ENCODE measurements at places on chromosomes 16 and 17.

DNA sequence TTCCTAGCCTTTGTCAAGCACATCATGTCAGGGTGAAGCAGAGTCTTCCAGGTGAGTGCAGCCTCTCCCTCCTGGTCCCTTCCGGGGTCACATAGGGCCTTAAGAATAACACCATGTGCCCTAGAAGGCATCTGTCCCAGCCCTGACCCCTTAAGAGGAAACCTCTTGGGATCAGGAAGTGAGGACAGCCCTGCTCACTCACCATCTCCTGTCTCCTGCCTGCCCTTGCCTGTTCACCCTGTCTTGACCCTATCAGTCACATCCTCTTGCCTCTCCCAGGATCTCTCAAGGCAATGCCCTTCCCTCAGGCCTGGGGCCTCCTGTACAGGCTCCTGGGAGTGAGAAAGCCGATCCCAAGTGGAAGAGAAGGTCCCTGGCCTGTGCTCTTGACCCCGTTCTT lies 13.9 kb downstream of the MYL4 start:
- DNase-seq: no peak

DNA sequence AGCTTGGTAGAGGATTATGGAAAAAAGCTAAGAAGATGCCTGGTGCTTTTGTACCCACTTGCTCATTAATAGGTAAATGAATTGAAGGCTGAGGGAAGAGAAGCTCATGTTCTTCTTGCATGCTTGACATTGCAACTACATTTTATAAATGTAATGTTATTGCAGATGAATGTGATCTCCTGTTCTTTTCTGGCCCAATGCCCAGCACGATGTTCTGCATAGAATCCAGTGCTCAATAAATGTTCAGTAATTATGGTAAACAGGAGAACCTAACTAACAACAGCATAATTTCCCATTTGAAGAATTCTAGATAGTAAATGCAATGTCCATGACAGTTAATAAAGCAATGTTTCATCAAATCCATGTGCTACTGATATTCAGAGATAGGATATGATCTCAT lies 638.2 kb upstream of the SOX9 start:
- no peak for DNase-seq

- no peak for DNase-seq
Observed at GRCh38 chr16:85413691-85414663, 199.1 kb upstream of the GSE1 start.

DNA sequence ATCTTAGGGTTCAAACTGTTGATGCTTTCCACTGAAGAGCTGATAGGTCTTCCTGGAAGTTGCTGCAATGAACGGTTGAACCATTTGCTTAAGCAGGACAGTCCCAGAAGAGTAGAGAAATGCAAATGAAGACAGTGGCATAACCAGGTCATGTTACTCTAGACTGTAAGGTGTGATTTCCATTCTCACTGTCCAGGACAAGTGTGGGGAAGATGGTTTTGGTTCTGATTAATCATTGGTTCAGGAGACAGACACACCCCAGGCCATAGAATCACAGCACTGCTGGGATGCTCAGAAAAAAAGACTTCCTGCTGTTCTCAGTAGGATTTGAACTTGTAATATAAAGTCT lies 34.8 kb upstream of the XYLT2 start:
- DNase-seq: no peak

DNA sequence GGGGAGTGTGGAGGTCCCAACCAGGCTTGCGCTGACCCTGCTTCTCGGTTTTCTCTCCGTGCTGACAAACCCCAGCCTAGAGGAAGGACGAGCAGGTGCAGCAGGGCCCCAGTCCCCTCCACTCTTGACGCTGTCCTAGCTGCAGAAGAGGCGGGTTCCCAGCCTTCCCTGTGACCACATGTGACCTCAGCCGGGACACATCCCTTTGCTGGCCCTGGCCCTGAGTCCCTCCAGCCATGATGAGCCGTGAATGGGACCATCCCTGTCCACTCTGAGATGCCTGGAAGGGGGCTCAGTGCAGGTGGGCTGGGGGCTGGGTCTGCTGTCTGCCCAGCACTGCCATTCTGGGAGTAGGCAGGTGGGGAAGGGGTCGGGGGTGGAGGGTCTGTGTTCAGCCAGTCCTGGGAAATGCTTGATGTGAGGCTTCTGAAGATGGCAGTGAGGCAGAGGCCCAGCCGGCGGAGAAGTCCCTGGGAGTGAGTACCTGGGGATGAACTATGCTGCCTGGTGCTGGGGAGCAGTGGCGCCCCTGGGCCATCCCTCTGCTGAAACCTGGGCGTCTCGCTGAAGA lies 1.9 kb upstream of the TUBB3 start:
- DNase-seq: no peak

DNA sequence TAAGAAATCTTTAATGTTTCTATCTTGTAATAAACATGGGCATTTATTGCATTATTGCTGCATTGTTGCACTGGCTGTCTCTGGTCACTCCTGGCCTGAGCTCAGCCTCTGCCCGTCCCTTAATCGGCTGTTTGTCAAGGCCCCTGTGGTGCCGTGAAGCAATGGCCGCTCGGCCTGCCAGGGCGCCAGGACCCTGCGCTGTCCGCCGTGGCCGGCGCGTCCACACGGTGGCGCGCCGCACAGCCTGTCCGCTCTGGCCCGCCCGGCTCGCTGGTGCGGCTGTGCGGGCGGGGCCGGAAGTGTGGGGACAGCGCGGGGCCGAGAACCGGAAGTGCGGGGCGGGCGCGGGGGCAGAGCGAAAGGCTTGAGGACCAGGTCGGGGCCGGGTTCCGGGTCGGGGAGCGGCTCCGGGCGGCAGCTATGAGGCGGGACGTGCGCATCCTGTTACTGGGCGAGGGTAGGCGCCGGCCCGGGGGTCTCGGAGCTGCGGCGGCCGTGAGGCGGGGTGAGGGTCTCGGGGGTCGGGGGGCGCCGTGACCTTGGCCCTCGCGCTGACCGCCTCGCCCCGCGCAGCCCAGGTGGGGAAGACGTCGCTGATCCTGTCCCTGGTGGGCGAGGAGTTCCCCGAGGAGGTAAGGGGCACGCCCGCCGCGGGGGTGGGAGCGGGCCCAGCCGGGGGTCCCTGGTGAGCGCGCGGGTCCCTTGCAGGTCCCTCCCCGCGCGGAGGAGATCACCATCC lies at the start of gene RHOT2:
Gene RHOT2 (plus strand): TSS at position 353 of the 739 bp plus-strand sequence. CDS start 68 bp downstream, at position 421.
- peak; percentile 86 for DNase-seq

DNA sequence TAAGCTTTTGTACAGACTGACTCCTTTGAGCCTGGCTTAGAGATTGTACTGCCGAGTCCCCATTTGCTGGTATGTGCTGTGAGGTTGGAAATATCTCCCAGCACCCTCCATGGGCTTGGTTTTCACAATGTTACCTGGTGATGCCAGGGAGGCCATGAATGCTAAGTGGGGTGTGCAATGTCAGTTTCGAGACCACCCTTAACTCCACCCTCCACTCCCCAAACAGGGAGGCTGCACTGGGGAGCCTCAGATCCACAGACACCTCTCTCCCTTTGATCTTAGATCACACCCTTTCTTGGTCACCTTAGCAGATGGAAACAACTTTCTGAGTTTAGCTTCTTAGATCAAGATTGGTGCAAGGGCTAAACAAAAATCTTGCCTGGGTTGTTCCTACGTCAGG lies 28.6 kb upstream of the PIK3R6 start:
- no peak for DNase-seq

DNA sequence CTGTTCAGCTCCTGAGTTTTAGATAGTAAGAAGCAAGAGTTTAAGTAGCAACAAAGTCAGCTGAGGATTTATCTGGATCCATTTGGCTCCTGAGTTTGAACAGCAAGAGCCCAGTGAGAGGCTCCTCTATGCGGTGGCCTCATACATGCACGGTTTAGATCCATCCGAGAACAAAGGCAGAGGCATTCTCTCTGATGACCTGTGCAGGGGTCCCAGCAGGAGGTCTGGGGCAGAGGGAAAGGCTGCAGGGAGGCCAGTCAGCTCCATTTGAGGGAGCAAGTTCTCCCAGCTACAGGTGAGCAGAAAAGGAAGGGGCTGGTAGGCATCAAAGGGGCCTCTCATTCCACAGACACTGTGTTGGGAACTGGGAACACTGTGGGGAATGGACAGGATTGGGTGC lies 16.5 kb downstream of the PITPNM3 start:
- no peak for DNase-seq

GRCh38 chr16:62224646-62225209 lies 188.5 kb upstream of the CDH8 start:
- no peak for DNase-seq

DNA sequence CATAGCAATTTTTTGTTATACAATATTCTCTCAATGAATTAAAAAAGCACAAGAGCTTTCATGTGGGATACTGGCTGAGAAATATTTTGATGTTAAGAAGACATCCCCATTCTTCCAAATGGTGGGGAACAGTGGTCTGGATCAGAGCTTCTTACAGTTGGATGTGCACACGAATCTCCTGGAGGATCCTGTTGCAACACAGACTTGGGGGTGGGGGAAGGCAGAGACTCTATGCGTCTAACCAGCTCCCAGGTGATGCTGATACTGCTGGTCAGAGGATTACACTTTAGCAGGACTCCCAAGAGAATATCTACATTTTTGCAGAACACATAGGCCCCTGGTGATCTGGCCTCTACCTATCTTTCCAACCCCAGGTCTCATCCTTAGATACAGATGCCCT lies 108.3 kb downstream of the SPACA3 start:
- DNase-seq: no peak

DNA sequence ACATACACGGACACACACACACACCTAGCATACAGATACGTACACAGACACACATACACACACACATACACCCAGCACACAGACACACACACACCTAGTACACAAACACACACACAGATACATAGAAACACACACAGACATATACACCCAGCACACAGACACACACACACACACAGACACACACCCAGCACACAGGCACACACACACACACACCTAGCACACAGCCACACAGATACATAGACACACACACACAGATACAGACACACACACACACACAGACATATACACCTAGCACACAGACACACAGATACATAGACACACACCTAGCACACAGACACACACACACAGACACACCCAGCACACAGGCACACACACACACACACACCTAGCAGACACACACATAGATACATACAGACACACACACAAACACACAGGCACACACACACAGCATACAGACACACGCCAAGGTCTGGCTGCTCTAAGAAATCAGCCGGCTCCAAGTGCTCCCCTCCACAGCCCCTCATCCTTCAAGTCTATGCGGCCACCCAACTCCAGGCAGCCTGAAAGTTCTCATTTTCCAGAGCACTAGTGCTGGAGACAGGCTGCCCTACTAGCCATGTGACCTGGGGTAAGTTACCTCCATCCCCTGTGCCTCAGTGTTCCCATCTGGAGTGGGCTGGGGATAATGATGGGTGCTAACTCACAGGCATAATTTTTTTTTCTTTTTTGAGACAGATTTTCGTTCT lies 13.2 kb downstream of the NR1D1 start:
- DNase-seq: no peak

DNA sequence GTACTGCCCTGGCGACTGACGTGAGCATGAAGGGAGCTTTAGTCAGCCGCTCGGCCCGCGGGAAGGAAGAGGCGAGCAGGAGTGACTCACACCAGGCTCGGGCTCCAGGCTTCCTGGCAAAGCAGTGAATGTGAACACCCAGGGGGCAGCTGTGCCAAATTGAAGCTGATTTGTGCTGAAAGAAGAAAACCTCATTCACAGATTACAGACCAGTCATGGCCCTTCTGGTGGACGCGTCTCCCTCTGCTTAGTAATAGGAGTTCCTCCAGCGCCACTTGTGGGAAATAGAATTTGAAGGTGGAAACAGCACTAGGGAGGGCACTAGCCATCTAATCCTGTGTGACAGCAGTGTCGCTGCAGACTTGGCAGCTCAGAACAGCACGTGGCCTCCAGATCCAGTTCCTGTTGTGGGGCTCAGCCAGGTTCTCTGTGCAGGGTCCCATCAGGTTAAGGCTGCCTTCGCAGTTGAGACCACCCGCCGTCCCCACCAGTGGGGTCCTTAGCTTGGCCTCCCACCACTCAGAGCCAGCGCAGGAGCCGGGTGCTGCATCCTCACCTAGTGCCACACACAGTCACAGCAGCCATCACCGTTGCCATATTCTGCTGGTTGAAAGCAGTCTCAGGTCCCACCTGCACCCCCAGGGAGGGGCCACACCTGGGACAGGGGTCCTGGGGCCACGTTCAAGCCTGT lies 164.5 kb upstream of the CHMP6 start:
- DNase-seq: no peak

DNA sequence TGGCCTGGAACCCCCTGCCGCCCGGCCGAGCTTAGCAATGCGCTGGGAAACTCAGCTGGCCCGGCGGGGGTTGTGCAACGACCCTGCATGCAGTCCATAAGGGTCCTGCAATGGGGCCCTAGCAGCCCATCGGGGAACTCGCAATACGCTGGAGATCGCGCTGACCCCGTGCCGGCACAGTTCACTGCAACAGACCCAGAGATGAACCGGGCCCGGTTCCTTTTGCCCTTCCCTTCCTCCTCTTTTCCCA lies 375 bp downstream of the SLC25A11 start:
- DNase-seq: no peak

DNA sequence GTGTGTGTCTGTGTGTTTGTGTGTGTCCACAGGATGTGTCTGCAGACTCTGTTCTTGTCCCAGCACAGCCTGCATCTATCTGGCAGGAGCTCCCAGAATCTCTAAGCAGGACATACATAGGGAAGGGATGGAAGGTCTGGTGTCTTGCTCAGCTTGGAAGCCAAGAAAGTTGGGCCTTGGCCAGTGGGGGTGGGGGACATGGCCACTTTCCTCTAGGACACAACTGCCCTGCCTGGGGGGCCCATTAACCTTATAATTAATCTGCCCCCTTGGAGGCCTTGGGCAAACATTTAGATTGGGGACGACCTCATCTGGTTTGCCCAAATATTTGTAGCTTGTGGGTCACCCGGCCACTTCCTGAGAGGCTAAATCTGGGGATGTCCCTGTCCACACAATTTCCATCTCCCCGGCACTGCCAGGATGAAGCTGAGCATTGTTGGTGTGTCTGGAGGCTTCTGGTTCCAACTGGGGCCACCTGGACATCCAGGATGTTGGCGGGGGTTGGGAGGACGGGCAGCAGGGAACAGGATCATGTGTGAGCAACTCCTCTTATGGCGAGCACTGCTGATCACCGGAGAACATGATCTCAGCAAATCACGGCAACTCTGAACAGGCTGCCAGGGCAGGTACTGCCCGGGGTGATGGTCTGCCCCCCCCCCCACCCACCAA lies 17.2 kb upstream of the FOXF1 start:
- DNase-seq: no peak

DNA sequence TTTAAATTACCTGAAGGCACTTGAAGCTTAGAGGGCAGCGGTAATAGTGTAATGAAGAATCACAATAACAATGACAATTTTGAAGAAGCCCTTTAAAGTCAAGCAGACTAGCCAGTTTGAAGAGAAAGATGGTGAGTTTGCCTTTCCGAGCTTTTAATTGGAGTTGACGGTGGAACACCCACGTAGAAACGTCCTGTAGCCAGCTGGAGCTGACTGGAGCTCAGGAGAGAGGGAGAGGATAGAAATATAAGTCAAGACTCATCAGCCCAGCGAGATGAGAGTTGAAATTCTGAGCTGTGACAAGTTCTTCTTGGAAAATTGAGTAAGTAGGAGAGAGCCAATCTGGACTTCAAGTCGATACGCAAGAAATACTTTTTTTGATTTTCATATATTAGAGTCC lies 91.7 kb upstream of the CACNG3 start:
- no peak for DNase-seq

All from effector memory CD4-positive, alpha-beta T cell (primary cell).